ENCODE measurements at places on chromosomes 1 and 21.

DNA sequence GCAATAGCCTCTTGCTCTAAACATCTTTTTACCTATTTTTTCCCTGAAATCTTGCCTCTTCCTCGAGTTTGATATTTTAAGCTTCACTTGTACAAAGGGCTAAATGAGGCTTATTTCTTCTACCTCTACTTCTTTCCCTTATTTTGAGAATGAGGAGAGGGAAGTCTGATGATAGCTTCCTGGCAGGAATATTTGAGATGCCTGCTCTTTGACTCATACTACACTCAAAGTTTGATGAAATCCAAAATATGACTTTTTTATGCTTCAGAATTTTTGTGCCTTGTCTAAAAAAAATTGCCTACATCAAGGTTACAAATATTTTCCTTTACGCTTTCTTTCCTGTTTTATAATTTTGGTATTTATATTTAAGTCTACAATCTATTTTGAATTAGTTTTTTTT is 624.4 kb upstream of the PLXNA2 start:
- no peak for DNase-seq

DNA sequence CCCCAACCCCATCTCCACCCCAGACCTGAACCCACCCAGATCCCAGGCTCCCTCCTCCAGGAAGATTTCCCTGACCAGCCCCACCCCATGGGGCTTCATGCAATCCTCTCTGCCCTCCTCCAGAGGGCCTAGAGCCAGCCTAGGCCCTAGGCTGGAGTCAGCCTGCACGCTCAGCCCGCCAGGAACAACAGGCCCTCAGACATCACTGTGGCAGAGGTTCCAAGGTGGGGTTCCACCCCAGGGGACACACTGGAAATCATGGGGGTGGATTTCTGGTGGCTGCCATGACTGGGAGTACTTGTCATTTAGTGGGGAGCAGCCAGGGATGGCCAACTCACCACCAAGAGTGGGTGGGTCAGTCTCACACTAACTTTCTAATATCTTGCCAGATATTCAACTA is 122.0 kb downstream of the GLIS1 start:
- DNase-seq = no peak

- DNase-seq = no peak
These were observed 114.6 kb downstream of the NTPCR start for GRCh38 chr1:233064988-233065387.

GRCh38 chr1:30427545-30427944 is 295.8 kb downstream of the MATN1 start:
- DNase-seq = no peak

DNA sequence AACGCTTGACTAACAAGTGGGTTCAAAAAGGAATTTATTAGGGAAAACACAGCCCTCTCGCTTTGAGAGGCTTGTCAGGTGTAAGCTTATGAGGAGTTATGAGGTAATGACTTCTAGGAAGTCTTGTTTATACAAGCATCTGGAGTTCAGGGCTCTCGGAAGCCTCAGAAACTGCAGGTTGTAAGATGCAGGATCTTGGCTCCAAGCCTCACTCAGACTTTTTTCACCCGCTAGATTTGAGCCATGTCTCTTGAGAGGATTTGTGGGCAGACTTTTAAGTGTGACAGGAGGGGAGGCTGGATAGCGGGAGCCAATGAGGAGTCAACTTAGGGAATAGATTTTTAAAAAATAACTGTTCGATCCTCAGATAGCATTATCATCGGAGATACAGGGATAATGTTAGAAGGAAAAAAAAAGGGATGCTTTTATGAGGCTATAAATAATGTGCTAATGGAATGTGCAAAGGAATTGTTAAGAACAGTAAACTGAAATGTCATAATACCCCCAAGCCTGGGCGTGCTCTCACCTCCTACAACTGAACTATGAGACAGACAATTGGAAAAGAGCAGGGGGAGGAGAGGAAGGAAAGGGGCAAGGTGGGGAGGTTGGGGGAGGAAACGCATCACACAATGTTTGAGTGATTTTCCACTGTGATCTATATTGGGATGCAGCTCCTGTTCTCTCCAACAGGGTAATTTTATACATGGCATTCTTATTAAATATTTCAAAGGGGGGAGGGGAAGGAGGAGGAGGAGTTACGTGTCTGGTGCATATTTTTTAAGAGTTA is 107.4 kb upstream of the ESRRG start:
- DNase-seq = no peak

- DNase-seq = no peak
These were observed 26.2 kb upstream of the PRKACB start for GRCh38 chr1:84117868-84118267.

DNA sequence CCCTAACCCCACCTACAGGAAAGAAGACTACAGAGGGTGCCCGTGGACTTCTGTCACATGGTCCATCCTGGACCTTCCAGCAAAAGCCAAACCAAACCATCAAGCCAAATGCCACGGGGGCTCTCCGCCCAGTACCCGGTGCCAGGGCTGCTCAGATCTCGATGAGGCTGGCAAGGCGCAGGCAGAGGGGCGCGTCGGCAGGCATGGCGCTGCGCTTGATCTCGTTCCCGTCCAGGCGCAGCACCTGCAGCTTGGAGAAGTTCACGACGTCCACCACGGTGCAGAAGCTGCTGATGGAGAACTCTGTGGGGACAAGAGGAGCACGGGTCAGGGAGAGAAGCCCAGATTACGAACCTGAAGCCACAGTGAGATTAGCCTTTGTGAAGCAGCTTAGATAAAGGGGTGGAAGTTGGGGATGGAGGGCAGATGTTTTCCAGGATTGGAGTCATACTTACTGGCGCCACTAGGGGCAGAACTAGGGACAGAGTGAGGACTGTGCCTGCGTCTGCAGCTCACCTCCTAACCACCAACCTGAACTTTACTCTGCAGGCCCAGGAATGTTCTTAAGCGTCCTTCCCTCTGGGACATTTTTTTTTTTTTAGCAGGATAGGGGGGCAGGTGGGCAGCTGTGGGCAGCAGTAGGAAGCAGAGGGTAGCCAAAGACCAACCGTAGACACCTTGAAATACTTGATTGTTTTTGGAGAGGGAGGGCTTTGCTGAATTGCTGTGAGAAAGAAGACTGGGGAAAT is 8.6 kb downstream of the FMOD start:
- peak; percentile 52 for DNase-seq

DNA sequence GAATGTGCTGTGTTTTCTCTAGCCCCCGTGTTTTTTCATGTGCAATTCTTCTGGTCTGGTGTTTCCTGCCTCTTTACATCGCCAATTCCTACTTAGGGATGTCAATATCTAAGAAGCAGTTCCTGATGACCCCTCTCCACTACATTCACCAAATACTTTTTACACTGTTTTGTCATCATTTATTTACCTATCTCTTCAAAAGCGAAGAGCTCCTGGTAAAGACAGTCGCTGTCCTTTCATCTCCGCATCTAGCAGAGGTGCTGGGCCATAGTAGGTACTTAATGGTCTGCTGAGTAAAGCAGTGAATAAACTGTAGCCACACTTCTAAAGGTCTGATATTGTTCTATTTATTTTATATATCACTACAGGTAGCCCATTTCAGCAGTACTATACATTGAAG is 43.0 kb downstream of the LYST start:
- DNase-seq = no peak

DNA sequence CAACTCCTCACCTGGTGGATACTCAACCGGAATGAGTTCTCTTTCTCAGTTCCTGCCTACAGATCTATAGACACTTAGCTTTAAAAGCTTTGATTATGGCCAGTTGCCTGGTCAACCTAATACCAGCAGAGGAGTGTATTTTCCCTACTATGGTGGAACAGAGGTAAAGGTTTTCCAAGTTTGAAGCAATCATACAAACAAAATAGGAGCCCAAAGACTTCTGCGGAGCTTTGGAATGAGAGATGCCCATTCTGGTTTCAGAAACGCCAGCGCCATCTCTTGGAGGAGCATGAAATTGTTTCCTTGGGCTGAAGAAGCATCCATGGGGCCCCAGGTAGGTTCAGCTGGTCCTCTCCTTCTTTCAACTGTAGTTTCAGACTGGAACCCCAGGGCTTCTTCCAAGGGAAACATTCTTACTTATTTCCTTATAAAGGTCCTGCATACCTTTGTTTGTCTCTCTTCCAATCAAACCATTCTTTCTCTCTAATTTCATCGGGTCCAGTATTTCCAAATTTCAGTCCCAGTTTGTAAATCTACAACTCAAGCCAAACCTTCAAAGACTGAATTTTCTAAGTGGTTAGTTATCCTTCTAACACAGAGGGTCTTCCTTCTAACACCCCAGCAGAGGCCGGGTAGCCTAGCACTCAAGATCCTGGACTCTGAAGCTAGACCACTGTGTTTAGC is 95.9 kb downstream of the KCNJ15 start:
- peak; percentile 15 for DNase-seq

DNA sequence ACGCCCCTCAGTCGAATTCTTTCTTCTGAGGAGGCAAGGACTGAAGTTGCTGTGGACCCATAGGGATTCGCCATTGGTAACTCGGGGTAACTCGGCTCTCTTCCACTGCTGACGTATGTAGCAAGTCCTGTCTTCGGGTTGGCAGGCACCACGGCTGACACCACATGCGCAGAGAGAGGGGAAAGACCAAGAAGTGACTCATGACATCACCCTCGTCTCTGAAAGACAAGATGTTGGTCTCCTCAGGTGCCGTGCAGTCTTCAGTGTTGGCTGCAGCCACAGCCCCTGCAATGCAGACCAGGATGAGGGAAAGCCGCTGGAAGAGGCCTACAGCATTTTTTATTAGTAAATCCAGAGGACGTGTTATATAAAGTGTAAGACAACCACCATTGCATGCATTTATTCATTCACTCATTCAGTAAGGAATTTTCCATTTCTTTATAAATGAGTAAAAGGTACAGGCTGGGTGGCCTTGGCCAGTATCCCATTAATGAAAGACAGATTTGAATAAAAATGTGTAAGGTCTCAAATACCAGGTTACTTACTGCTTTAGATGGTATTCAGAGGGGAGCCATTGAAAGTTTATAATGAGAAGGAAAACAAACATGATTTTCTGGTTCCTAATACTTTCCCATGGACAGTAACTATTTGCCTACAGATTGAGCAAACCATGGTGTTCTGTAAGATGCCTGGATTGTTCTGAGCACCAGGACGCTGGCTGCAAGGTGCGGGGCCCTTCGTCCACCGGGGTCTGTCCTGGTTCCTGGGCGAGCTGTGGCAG is 50.7 kb upstream of the IRF2BP2 start:
- no peak for DNase-seq

GRCh38 chr1:230771773-230772354 is 24.7 kb downstream of the CAPN9 start:
- DNase-seq = no peak

DNA sequence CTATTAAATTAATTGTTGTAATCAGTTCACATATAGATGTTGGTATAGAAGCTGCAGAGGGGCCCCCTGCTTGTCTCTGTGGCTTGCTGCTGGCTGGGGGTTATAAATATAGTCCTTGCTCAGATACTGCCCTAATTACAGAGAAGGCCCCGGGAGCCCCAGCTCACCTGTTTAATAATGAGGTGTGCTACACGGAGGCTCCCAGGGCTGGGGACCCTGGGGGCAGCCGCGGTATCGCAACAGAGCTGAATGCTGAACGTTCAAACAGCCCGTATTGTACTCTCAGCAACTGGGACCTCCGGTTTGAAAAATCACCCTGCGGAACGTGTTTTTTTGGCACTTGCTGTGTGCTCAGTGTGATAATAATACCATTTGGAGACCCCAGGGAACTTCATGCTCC is 309.3 kb downstream of the CAMTA1 start:
- no peak for DNase-seq

GRCh38 chr1:1167398-1167821 is 6.3 kb upstream of the TTLL10 start:
- DNase-seq = no peak

GRCh38 chr1:3021801-3022401 is 634 bp downstream of the ACTRT2 start:
- no peak for DNase-seq

- no peak for DNase-seq
These were observed 239.5 kb downstream of the BRINP2 start for GRCh38 chr1:177410179-177410766.

GRCh38 chr1:220137019-220137786 is 43.3 kb downstream of the IARS2 start:
- DNase-seq = peak; percentile 55

- DNase-seq = no peak
These were observed 11.8 kb upstream of the IRF2BP2 start for GRCh38 chr1:234621657-234622335.

- no peak for DNase-seq
These were observed 50.7 kb downstream of the MAB21L3 start for GRCh38 chr1:116161877-116162390.

GRCh38 chr1:193705554-193705981 is 519.2 kb upstream of the B3GALT2 start:
- DNase-seq = no peak

DNA sequence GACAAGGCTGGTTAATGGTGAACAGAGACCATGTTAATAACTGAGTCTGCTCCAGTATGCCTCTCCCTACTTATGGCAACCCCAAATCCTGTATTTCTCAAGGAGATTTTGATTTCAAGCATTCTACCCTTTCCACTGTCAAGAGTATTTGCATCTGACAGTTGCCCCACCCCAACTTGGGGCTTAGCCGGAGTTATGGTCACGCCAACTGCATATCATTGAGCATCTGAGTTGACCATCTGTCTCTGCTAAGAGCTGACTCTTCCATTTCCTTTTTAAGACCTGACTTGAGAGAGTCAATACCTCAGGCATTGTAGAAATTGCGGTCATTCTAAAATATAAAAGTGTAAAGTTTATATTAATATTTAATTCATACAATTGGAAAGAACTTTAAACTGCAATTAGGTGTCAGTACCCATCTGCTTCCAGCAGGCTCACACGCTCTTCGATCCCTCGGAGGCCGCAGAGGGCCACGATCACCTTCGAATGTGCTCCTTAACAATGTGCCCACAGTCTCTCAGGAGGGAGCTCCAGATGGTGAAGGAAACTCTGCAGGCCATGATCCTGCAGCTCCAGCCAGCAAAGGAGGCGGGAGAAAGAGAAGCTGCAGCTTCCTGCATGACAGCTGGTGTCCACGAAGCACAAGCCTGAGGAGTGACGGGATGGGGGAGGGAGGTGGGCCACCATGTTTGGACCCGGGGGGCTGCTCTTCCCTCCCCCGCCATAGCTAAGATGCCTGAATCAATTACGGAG is 409.8 kb downstream of the DISC1 start:
- no peak for DNase-seq

DNA sequence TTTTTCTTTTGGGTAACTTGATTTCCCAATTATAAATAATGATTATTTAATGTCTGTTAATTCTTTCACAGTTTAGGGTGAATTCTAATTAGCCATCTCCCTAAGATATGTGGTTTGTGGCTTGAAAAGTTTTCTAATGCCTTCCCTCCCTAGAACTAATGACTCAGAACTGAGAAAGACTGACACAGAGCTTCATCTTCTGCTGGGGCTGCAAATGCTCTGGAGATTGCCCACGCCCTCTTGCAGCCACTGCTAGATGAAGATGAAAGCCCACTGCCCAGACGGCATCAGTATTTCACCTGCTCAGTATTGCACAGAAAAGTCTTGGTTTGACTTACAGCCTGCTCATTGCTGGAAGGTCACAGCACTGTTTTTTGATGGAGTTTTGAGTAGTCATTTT is 101.5 kb downstream of the ST6GALNAC3 start:
- DNase-seq = no peak

- no peak for DNase-seq
These were observed 55.7 kb downstream of the GIPC2 start for GRCh38 chr1:78101514-78101913.
